ENCODE measurements at places on chromosomes 2 and 18.
A peak's percentile ranks its signal among the peaks of the same experiment; 100 is the strongest.

DNA sequence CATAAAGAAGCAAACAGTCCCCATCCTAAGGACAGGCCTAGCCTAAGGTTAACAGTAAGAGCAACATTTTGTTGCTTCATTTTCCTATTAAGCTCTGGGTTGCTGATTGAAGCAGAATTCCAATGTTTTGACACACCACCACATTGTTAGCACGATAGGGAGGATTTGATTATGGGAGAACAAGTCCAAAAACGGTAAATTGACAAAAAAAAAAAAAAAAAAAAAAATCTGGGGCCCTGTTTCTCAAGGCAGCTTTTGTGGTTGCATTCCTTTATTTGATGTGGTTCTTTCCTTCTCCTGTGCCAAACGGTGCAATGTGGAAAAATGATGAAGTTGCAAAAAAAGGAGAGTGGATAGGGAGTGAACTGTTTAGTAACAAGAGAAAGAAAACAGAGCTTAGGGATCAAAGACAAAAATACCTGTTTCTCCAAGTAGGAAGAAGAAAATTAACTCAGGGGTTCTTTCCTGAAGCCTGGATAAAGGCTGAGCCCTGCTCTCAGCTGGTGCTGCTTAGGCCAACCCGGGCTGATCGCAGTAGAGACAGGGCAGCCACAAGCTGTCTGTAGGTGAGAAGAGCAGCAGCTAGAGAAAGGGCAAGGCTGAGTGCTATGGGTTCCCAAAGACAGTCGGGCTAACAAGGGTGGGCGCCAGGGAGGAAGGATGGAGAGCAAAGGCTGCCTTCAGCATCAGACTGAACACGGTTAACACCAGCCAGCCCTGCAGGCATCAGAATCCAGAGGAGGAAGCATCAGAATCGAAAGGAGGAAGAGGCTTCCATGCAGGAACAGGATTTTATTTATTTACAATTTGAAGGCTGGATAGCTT, 167.8 kb upstream of the FOSL2 start:
- no peak for DNase-seq

- DNase-seq = no peak
These were observed 18.3 kb downstream of the ARHGEF33 start for GRCh38 chr2:38907743-38908562.

DNA sequence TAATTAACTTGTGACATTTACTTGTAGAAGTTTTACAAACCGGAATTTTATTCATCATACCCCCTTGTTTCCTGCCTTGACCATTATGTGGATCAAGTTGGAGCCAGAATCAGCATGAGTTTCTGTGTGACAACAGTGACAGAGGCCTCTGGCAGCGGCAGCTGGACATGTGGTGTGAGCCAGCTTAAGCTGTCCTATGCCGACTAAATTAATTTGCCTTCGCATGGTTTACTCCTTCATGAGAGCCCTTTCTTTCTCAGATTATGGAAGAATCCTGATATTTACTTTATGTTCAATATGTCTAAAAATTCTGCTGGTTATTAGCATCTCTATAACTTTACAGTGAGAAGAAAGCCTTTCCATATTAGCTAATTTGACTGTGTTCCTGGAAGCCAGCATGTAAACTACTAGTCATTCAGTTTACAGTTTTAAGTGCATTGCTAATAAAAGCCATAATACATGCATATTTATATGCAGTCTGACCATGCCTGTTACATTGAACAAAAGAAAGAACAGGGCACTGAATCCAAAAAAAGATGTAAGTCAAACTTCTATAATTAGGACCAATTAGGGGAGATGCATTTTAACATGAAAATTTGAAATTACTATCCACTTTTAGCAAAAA, 495.8 kb upstream of the ACVR2A start:
- DNase-seq = no peak

DNA sequence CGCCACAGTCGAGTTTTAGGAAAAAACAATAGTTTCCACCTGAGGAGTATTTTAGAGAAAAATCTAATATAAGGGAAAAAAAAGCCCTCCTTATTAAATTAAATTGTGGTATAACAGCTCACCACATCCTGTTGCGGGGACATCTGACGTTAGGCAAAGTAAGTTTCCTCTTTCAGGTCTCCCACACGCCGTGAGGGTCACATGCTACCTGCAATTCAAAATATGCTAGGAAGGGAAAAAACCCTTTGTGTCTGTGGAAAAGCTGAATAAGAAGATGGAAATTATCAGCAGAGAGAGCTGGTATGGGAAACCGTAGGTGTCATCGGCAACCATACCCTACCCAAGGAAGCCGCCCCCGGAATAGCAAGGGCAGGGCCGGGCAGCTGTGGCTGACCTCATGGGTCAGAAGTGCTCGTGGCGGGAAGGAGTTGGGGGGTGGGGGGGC, 128.0 kb downstream of the NFATC1 start:
- DNase-seq = peak; percentile 74

DNA sequence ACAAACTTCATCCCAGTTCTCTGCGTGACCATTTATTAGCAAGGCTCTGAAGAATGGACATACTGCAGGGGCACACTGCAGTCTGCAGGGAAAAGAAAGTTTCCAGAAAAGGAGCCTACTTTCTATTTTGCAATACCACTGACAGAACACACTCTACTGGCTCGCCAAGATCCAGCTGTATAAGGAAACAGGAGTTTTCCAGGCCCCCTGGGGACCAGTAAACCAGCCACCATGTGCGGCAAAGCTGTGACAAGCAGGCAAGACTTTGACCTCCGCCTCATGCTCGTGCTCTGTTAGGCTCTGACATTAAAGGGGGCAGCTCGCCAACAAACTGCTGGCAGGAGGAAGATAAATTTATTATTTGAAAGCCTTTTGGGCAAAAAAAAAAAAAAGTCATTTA, 67.3 kb downstream of the CCBE1 start:
- DNase-seq = no peak

GRCh38 chr2:179772346-179772745, 89.1 kb downstream of the ZNF385B start:
- DNase-seq = no peak

- DNase-seq = no peak
These were observed 26.9 kb upstream of the PPP1R1C start for GRCh38 chr2:181958726-181959125.

GRCh38 chr18:74497778-74498177, 1.6 kb downstream of the CNDP2 start:
- DNase-seq = no peak

DNA sequence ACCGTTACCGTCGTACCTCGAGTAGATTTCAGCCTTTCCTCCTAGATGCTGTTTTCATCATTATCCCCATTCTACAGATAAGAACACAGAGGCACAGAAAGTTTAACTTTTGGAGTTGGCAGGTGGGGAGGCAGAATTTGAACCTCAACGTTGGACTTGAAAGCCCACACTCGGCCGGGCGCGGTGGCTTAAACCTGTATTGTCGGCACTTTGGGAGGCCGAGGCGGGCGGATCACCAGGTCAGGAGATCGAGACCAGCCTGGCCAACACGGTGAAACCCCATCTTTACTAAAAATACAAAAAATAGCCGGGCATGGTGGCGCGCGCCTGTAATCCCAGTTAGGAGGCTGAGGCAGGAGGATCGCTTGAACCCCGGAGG, 11.5 kb downstream of the CATIP start:
- no peak for DNase-seq

DNA sequence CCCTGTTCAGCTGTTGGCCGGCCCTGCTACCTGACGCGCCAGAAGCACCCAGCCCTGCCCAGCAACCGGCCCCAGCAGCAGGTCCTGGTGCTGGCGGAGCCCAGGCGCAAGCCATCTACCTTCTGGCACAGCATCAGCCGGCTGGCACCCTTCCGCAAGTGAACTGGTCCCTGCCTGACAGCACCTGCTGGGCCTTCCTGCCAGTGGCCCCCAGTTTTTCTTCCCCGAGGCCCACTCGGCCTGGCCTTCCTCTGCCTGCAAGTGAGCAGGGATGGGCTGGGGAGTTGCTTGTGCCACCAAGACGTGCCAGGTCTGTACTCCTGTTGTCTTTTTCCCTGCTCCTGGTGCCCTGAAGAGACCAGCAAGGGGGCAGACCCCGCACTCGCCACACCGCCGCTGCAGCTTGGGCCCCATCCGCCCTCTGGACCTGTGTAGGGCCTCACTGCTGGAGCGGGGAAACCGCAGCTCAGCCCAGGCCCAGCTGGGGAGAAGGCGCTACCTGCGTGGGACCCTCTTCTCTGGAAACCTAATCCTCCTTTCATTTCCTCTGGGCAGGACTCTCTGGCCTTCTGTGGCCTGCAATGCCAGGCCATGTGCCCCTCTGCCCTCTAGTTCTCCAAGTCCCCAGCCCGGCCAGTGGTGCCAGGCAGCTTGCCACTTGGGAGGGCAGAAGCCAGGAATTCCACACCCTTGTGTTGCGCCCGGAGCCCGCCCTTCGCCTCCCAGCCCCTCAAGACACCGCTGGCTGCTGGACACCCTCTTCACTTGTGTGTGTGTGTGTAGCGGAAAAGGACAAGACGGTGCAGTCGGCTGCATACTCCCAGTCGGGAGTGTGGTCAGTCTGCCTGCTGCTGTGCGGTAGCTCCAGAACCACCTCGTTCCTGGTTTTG, 47.0 kb downstream of the FAM168B start:
- DNase-seq = no peak

DNA sequence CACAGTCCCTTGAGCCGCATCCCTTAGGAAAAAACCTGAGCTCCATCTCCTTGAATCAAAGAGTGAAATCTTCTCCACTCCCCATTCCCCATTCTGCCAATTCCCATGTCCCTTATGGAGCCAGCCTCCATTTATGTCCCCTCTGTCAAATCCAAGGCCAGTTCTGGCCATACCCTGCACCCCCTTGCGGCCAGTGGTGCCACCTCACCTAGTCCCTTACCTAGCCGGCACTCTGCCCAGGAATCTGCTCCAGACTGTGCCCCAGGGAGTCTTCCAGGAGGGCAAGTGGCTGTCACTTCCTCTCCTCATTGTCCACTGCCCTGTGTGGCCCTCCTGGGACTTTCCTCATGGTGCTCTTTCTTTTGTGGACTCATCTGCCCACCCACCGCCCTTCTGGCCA, 195.4 kb upstream of the RMP24 start:
- DNase-seq = no peak

DNA sequence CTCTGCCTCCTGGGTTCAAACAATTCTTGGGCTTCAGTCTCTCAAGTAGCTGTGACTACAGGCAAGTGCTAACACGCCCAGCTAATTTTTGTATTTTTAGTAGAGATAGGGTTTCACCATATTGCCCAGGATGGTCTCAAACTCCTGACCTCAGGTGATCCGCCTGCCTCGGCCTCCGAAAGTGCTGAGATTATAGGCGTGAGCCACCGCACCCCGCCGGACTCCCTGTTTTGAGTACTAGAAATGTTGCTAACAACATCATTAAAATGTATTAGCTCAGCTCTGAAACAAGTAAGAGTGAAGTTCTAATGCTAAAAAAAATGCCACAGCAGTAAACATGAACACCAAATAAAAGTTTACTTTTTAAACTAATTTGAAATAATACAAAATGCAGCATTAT, 937.7 kb downstream of the CPS1 start:
- no peak for DNase-seq

DNA sequence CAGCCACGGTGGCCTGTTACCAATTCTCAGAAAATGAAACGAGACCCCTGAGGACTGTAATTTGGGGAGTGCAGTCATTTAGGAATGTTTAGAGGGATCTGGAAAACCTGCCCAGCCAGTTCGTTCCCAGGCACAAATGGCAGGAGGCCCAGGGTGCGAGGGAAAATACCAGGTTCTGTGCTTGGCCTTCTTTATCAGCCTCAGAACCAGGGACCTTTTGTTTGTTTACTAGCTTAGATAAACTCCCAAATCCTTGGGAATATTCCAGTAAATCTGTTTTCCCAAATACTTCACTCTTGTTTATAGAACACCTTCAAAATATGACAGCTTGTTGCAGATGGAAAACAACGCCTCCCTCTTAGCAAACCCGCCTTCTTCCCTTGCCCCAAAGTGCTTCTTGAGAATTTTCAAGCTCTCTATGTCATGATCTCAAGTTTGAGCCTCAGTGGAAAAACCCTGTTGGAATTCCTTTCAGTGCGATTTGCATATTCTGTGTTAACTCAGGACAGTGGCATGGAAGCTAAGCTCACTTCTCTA, 400.3 kb upstream of the SMIM21 start:
- DNase-seq = no peak

DNA sequence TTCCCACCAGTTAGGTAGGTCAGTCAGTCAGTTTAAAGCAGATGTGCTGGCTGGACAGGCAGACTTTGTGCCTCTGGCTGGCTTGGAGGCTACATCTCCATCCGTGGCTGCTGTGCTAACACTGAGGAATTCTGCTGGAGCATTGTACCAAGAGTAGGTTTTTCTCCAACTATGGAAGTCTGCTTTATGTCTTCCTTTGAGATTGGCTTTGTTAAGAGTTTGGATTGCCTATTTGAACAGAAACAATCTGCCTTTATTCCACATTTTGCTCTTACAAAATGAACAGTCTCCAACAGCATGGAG, 46.7 kb downstream of the WDR75 start:
- DNase-seq = no peak
